Stimulated activated CD8-positive, alpha-beta memory T cell treated with anti-CD3 and anti-CD28 coated beads, Interleukin-15, amount 100 ng/mL, for 48 hours (primary cell): ENCODE measurements at places on chromosomes 16 and 17.

- DNase-seq: no peak
Observed at GRCh38 chr16:65468133-65468532, 346.3 kb upstream of the CDH11 start.

DNA sequence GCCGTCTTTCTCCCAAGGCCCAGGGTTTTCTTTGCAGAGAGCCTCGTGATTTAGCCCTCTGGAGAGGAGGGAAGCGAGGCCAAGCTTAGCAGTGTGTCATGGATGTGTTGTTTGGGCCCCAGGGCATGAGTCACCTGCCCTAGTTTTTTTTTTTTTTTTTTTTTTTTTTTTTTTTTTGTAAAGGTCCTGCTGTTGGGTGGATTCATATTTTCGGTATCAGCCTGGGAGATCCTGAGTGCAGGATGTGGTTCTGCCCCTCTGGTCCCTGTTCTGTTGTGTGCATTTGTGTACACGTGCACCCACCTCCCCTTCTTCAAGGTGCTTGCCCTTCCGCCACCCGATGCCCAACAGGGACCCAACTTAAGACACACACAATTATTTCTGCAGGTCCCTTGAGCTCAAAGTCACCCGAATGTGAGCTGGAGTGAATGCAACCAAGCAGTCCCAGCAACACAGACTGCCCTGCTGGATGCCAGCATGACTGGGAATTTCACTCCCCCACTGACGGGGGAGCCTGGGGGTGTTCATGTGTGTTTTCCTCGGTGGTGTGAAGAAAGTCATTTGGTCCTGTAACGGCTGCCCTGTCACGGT lies 265.8 kb upstream of the TNRC6C start:
- no peak for DNase-seq

DNA sequence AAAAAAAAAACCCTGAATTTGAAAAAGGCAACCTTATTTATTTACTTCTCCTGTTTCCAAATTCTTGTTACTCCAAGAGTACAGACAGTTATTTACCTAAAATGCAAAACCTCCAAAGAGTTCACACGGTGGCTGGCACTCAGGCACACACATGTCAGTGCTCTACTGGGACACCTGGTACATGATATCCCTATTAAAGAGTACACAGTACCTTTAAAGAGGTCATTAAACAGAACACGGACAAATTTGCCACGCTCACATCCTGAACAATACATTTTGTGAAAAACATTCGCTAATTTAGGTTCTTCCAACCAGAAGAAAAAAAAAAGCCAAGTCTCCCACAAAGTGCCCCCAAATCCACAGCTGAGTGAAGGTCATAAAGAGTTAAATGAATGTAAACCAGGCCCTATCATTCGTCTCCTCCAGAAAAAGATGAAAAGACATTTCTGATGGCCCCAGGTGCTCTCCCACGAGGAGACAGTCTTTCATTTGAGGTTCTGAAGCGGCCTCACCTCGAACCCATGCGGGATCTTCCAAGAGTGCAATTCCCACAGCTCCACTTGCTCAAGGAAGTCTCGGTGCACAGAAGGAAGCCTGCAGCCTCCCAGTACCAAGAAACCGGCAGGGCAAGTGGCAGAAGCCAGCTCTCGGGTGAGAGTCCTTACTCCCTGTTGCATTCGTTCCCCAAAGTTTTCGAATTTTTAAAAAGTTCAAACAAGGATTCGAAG lies 993 bp downstream of the ERN1 start:
- DNase-seq: no peak

GRCh38 chr16:525123-525519 lies 2.4 kb upstream of the CAPN15 start:
- DNase-seq: no peak

DNA sequence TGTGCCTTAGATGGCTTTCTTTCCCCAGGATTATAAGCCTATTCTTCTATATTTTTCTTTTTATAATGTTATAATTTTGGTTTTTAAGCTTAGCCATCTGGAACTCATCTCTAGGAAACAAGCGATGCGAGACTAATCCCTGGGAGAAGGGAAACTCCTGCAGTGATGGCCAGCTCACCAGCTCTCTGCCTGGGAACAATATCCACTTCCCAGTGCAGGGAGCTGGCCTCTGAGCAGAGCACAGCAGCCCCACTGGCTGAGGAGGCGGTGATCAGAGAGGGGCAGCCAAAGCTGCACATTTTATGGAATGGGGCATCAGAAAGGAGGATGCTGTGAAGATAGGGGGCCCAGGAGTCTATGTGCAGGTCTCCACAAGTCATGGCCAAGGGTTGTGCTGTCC lies 183.3 kb downstream of the LGALS9B start:
- DNase-seq: no peak

DNA sequence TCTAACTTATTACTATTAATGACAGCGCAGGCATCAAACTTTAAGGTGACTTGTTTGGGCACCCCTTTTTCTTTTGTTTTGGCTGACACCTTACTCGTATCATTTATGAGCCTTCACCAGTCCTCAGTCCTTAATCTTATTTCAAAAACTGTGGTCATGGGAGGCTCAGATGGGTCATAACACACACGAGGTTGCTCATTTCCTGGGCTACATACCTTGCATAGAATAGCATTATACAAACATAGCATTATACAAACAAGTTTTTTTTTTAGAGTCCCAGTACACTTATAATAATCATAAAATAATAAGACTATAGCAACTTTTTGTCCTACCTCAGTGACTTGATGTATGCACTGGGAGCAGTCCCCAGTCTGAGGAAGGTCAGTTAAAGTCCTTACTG lies 11.2 kb upstream of the ACSF2 start:
- DNase-seq: no peak

DNA sequence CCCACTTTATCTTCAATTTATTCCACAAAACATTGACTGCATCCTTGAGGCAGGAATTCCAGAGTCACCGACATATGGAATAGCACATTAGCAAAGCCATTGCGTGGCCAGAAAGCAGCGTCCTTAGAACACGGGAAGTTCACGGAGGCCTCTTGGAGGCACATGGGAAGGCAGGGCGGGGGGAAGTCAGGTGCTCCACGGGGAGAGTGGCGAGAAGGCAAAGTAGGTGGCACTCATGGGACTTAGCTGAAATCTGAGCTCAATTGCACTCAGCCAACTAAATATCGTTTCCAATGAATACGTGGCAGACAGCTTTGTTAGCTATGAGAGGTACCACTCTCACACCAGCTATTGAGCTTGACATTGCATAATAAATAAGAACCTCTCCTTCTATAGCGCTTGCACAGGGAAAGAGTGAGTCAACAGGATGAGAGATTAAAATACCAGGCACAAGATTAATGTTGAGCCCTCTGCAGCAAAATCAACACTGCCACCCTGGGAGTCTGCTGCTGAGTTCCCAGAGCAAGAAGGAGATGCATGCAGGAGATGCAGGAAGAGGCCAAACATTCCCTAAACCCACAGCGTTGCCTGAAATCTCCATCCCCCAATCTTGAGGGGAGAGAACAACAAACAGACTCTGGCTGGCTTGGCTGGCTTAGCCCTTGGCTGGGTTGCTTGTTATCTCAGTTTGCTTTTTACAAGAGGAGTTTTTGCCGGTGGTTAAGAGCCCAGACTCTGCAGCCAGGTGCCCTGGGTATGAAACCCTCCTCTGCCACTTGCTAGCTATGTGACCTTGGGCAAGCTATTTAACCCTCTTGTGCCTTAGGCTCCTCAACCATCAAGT lies 28.8 kb downstream of the ABCC12 start:
- no peak for DNase-seq

GRCh38 chr17:51439395-51440229 lies 179.3 kb downstream of the UTP18 start:
- no peak for DNase-seq

DNA sequence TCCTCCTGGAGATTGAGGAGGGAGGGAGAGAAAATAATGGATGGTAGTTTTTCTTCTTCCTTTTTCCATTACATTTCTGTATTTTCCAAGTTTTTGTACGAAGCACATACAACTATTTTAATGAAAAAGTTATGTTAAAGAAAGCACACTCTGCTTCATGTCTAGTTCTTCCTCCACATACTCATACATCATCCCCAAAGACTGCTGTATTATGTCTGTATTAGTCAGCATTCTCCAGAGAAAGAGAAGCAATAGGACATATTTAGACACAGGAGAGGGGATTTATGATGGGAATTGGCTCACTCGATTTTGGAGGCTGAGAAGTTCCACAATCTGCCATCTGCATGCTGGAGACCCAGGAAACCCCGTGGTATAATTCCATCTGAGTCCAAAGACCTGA lies 10.1 kb upstream of the ACSM2A start:
- DNase-seq: no peak

DNA sequence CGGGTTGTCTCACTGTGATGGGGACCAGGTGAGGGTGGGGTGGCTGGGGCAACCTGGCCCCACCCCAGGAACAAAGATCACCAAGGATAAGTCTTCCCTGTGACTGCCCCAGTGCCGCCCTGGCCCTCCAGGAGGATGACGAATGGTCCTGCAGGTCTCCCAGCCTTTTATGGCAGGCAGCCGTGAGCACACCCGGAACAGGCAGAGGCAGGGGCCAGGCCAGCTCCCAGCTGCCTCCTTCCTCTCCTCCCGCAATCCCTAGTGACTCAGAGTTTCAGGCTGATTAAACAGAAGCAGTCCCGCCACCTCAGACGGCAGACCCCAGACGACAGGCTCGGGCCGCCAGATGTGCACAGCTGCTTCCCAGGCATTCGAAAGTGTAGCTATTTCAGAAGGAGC lies 13.3 kb downstream of the JUP start:
- no peak for DNase-seq

DNA sequence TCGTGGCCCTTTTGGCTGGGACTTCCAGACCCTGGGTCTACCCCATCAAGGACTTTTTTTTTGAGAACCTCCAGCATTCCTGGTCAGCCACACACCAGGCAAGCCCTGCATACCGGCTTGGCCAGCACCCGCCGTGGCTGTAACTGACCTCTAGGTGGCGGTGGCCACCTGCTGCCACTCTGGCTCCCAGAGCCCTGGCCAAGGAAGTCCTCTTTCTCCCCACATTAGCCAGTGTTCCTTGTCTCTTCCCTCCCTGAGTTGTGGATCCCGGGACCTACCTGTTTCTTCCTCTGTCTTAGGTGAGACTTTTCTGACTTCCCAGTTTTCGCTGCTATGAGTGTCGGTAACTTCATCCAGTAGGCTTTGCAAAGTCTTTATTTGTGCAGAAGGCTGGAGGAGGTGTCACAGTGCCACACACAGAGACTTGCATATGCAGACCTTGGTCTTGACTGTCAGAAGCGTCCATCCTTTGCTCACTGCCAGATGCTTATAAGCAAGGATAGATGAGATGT lies 348.3 kb downstream of the CPPED1 start:
- peak; percentile 6 for DNase-seq

DNA sequence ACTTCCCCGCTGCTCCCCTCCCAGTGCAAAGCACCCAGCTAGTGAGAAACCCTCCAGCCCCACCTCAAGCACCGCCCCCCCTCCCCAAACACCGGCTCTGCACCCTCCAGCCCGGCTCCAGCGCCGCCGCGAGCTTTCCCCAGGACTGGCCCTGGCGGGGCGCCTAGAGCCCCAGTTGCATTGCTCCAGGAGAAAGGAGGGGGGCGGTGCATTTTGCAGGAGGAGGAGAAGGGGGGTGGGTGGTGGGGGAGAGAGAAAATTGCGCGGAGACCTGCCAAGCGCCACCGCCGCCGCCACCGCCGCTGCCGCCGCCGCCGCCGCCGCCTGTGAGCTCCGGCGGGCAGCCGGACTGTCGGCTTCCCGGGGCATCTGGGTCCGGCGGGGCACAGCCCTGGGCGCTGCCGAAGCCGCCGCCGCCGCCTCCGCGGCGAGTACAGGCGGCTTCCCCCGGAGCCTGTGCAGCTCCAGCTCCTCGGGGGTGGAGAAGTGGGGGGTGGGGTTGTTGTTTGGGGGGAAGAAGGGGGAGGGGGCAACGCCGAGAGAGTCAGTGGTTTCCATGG lies 333 bp upstream of the NOG start:
- DNase-seq: no peak

DNA sequence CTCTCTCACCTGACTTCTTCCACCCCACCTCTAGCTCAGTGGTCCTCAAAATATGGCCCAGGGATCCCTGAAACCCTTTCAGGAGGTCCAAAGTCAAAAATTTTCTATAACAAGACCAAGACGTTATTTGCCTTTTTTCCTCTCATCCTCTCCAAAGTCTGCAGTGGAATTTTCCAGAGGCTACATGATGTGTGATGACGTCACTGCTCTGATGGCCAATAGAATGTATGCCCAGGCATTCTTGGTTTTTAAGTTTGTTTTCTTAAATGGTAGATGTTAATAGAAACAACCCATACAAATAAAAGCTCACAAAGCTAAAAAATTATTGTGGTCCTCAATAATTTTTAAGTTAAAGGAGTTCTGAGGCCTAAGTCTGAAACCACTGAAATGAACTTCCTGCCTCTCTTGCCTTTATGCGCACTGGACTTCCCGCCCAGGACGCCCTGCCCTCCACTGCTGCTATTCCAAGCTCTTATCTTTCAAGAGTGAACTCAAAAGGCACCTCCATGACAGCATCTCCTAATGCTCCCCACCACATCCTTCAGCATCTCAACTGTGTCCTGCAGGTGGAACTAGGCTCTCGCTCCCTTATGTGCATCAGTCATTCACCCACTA lies 13.5 kb downstream of the UBE2O start:
- no peak for DNase-seq

GRCh38 chr16:71882505-71883167 lies 1.3 kb downstream of the ZNF821 start:
- peak; percentile 60 for DNase-seq

DNA sequence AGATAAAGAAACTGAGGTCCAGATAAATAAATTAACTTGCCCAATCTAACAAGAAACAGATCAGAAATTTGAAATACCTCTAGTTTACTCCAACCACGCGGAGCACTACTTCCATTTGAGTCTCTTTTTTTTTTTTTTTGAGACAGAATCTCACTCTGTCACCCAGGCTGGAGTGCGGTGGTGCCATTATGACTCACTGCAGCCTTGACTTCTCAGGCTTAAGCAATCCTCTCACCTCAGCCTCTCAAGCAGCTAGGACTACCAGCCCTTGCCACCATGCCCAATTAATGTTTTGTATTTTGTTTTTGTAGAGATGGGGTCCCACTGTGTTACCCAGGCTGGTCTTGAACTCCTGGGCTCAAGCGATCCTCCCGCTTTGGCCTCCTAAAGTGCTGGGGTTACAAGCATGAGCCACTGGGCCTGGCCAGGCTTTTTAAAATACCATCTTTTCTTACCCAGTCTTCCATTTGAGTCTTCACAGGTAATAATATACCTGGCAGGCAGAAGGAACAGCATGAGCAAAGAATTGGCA lies 3.3 kb upstream of the NACA2 start:
- DNase-seq: no peak

DNA sequence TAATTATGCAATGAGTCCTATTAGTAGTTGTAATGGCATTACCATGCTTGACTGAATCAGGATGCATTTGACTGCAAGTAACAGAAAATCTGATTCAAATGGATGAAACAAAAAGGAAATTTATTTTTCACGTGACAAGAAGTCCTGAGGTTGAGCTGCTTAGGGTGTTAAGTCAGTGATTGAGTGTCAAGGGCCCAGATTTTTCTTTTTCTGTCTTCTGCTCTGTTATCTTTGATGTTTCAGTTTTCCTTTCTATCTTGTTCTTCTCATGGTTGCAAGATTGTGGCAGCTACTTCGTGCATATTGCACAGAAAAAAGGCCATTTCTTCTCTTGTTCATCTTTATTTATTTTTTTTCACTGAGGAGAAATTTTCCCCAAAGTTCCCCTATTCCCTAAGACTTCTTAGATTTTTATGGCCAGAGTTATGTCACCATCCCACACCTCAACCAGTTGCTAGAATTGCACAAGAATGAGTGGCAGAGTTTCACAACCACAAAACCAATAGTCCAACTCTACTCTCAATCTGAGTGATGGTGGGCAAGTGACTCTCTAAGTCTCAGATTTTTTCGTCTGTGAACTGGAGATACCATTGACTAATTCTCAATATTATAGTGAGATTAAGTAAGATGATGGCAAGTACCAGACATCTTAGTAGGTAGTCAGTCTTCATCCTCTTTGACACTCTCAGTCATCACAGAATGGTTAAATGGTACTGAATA lies 15.7 kb upstream of the GPR139 start:
- DNase-seq: no peak
